ENCODE measurements at places on chromosomes 4 and X.

DNA sequence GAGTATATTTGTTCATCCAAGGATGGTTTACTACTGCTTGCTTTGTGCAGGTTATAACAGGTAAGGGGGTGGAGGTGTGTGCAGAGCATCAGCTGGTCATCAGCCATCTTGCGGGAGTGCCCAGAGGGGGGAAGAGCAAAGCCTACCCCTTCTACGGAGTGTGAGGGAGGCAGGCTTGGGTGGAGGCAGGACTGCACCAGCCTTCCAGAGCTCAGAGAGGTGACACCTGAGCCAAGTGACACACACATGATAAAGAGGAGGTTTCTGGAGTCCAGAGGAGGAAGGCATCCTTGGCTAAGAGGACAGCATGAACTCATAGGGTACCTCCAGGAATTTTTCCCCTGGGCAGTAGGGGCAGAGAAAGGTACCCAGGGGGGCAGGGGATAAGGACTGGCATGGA lies 126.6 kb downstream of the TBL1X start:
- DNase-seq = no peak

DNA sequence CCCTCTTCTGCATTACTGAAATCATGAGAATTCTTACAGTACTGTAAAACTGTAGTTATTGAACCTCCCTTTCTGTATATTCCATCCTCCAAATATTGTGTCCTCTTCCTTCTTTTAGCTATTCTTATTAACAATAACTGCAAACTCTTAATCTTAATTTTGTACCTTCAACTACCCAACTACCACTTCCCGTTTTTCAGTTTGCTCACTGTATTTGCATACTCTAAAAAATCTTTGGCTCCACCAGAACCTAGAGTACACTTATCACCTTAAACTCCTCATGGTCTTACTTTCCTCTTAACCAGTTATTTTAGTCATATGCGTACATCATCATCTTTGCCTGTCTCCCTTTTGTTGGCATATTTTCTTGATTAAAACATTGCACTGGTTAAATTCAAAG lies 543.7 kb downstream of the ARAP2 start:
- DNase-seq = no peak

- no peak for DNase-seq
These were observed 10.4 kb upstream of the CLCN4 start for GRCh38 chrX:10146346-10146745.

DNA sequence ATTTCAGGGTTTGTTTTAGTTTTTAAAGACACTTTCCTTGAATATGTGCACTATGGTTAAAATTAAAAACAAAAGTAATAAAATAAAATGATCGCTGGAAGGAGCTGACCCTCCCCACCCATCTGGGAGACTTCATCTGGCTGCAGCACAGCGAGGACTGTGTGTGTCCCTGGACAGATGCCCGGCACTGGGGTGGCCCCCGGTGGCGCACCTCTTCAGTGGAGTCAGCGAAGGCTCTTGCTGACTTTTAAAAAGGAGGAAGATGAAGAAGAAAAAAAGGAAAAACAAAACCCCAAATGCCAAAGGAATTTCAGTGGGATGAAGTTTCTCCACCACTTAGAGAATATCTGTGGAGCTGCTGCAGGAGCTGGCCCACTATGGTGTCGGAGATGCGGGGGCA lies 5.4 kb upstream of the ADGRG4 start:
- no peak for DNase-seq

DNA sequence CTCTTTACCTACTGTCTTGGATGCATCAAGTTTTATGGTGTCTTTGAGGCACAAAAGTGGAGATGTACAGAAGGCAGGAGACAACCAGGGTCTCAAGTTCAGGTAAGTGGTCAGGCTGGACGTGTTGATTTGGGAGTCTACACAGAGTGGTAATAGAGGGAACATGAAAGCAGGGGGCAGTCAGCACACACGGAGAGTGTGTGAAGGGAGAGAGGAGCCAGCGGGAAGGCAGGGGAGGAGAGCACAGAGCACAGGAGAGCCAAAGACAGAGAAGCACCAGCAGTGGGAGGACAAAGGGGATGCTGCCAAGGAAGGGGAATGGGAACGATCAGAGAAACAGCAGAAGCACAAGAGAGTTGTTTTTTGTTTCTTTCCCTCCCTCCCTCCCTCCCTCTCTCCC lies 32.9 kb downstream of the TMEM150C start:
- peak; percentile 17 for DNase-seq

GRCh38 chrX:85196319-85196718 lies 47.3 kb downstream of the SATL1 start:
- no peak for DNase-seq

DNA sequence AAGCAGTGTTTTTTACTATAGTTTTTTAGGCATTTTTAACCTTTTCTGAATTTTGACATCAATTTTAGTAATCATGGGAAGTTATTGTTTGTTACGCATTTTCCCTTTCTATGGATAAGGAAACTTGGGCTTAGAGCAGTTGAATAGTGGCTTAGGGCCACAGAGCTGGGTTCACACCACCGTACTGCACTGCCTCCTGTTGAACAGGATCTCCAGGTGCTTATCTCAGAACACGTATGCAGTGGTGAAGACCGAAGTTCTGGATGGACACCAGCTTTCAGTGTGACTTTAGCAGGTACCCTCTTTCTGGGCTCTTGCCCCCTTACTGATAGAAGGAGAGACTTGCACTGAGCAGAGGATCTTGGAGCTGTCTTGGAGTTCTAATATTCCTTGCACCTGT lies 137.6 kb downstream of the PTTG2 start:
- DNase-seq = no peak

DNA sequence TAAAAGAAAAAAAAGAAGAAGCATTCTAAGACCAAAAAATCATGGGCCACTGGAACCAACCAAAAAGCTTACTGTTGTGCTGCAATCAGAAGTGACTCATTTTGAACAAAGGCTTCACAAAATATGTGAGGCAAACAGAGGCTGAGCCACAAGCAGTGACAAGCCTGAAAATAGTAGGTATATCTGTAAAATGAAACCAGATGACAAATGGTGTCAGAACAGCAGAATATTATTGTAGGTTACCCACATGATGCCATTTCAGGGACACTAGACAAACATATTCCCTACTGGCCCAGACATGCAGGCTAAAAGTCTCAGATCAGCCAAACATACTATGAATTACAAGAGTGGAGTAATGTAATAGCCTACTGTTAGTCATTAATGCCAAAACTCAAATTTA lies 1301.8 kb upstream of the DIAPH2 start:
- DNase-seq = no peak

DNA sequence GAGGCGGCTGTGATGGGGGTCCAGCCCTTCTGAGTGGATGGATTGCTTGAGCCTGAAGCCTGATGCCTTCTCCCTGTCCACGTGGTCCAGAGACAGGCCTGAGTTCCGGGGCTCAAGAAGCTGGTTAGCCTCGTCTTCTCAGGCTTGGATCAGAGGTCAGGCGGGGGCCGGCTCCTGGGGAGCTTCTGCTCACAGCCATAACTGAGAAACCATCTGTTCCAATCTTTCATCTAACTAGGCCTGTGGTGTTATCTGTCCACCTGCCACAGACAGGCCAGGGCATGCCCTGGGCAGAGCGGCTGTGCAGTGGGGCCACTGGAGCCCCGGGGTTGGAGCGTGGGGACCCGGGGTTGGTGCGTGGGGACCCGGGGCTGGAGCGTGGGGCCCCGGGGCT lies 63.1 kb downstream of the SORCS2 start:
- DNase-seq = no peak

GRCh38 chrX:38664285-38664684 lies 102.9 kb downstream of the TSPAN7 start:
- no peak for DNase-seq

GRCh38 chrX:82219129-82219528 lies 1017.2 kb downstream of the SH3BGRL start:
- no peak for DNase-seq

- DNase-seq = peak; percentile 22
These were observed 55.6 kb upstream of the STS start for GRCh38 chrX:7091923-7092322.

- DNase-seq = peak; percentile 79
These were observed 18.0 kb upstream of the TMSB4X start for GRCh38 chrX:12956704-12957534.

GRCh38 chrX:87005885-87006284 lies 511.7 kb upstream of the KLHL4 start:
- no peak for DNase-seq

GRCh38 chr4:59994118-59994517 lies 1206.0 kb upstream of the ADGRL3 start:
- no peak for DNase-seq

- no peak for DNase-seq
These were observed 64.4 kb upstream of the HPGD start for GRCh38 chr4:174586651-174587050.

DNA sequence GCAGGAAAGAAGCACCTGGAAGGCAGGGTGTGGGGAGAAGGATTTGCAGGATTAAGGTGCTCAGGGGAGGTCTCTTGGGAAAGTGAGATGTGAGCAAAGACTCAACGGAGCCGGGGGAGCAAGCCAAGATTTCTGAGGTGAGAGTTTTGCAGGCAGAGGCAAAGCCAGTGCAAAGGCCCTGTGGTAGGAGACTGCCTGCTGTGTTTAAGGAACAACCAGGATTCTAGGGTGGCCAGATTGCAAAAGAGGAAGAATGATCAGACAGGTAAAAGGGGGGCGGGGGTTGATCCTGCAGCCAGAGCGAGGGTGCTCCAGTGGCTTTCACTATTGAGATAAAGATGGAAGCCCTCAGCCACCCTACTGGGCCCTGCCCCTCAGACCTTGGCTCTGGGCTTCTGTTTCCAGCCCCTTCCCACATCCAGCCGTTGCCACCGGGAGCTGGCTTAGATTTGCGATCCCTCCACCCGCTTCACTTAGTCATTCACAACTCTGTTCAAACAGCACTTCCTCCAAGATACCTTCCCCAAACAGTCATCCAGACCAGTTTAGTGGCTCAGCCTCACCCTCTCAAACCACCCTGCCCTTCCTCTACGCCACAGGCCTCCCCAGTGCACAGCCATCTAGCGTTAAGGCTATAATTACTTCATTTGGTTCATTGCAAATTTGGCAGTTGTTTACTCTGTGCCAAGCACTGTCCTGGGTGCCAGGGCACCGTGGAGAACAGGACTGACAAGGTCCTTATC lies 23.3 kb upstream of the BCOR start:
- DNase-seq = no peak

DNA sequence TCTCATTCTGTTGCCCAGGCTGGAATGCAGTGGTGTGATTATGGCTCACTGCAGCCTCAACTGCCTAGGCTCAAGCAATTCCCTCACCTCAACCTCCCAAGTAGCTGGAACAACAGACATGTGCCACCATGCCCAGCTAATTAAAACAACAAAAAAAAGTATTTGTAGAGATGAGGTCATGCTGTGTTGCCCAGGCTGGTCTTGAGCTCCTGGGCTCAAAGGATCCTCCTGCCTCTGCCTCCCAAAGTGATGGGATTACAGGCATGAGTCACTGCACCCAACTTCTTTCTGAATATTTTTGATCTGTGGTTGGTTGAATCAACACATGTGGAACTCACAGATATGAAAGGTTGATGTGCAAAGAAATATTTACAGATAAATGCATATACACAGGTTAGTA lies 18.5 kb upstream of the SEPTIN11 start:
- no peak for DNase-seq

DNA sequence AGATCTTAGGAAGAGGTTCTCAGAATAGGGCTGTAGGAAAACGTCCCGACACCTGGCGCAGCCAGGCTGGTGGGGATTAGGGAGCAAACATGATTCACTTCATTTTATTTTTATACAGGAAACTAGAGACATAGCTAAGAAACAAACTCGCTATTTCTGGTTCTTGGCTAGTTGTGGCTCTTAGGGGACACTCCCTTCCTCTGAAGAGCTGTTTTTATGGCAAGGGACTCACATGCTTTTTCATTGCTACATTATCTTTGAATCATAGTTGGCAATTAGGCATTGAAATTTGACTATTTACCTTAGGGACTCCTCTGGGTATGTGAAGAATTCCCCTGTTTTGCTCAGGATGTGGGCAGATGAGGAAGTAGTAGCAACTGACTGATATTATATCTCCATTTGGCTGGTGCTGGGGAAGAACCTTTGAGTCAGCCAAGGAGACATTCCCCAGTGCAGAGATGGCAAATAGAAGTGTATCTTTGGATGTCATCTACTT lies 174.5 kb downstream of the SMIM20 start:
- DNase-seq = no peak

GRCh38 chrX:153304988-153305736 lies 16.4 kb downstream of the PNMA6F start:
- no peak for DNase-seq

Measured in stomach (tissue), 19 donors.